Activated CD4-positive, CD25-positive, alpha-beta regulatory T cell (primary cell): ENCODE measurements at places on chromosomes 13 and 19.

DNA sequence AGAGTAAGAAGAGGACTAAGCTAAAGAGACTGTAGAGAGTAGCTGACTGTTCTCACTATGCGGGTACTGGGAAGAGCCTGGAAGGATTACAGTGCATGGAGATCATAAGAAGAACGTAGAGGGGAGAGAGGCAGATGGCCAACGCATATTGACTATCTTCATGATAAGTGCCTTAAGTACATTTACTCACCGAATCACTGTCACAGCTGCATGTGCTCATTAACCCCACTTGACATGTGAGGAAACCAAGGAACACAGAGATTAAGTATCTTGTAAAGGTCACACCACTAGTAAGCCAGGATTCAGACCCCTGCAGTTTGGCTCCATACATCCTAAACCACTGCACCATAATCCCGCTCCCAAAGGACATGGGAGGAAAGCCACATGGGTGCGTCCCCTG is 34.1 kb downstream of the SMAD9 start:
- no peak for DNase-seq

DNA sequence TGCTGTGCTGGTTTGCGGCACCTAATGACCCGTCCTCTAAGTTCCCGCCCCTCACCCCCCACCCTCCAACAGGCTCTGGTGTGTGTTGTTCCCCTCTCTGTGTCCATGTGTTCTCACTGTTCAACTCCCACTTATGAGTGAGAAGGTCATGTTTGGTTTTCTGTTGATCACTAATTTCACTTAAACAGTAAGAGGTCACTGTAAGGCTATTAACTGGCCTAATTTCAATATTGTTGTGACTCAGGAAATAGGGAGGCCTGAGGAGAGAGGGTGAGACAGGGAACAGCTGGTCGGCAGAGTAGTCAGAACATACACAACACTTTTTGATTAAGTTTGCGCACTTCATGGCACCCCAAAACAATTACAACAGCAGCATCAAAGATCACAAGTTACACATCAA is 15.6 kb downstream of the TUBGCP3 start:
- DNase-seq: no peak

- no peak for DNase-seq
These were observed 5.0 kb downstream of the WASF3 start for GRCh38 chr13:26562512-26562890.

DNA sequence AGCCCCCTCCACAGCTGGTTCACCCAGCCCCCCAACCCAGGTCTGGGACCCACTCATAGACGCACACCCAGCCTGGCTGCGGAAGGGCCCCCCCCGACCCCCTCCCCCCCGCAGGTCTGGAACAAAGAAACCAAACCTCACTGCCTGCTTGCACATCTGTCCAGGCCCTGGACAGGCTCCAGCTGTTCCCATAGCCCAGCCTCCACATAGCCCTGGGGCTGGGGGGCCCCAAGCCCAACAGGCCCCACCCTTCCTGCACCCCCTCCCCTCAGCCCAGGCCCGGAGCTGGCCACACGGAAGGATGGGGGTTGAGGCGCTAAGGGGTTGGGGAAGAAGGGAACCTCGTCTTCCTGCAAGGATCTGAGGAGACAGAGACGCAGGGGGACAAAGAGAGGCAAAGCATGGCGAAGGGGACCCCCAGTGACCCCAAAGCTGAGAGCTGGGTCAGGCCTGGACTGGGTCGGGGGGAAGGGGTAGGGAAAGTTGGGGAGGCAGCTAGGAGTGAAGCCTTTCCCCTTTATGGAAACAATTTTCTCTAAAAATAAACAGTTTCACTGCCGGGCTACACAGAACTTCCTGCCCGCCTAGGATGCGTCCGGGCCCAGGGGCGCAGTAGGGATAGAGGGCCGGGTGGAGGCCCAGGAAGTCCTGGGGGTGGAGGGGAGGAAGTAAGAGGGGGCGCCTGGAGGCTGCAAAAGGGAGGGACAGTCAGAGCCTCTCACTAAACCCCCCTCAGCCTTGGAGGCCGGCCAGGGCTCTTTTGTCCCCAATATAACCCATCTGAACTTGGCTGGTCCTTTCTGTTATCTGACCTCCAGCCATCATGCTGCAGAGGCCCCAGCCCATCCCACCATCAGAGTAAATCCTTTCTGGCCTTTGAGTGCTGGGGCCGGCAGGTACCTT is 2.4 kb downstream of the KANK2 start:
- no peak for DNase-seq

DNA sequence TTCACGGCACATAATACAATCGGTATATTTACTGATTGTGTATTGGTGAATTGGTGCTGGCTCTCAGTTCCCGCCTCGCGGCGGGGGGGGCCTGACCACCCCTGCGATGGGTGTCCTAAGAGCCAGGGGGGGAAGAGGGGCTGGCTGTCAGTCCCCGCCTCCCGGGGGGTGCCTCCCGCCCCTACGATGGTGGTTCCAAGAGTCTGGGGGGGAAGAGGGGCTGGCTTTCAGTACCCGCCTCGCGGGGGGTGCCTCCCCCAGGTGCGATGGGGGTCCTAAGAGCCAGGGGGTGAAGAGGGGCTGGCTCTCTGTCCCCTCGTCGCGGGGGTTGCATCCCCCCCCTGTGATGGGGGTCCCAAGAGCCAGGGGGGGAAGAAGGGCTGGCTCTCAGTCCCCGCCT is 2321.8 kb upstream of the PCDH20 start:
- DNase-seq: no peak

- no peak for DNase-seq
These were observed 15.2 kb upstream of the STRN4 start for GRCh38 chr19:46761418-46761831.

DNA sequence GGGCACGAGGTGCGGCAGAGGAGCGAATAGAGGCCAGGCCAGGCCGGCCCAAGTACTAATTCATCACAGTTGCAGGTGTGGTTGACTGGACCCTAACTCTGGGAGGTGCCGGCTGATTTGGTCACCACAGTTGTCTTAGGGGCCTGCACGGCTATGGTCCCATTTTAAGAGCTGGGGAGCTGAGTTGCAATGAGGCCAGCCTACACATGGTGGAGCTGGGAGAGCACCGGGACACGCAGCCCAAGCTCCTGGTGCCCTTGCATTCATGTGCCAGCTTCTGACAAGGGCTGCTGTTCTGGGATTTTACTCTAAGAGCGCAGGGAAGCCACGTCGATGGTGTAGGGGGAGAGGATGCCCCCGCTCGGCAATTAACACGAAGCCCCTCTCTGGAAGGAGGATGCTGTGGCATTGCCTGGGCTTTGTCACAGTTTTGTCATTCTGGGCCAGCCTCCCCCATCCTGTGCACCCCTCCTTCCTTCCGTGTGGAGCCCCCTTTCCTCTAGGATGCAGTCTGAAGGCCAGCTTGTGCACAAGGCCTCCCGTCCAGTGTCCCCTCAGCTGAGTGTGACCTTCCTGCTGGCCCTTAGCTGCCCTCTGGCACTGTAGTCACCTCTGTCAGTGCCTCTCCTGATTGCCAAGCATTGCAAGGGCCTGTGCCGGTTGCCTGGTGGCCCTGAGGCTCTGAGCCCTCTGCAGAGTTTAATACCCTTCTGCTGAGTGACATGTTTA is 109.4 kb upstream of the C1QTNF9B start:
- DNase-seq: no peak

- DNase-seq: no peak
These were observed 38.3 kb downstream of the ABCC4 start for GRCh38 chr13:95262837-95263384.

- no peak for DNase-seq
These were observed 22.6 kb downstream of the POLR1D start for GRCh38 chr13:27644302-27644701.

DNA sequence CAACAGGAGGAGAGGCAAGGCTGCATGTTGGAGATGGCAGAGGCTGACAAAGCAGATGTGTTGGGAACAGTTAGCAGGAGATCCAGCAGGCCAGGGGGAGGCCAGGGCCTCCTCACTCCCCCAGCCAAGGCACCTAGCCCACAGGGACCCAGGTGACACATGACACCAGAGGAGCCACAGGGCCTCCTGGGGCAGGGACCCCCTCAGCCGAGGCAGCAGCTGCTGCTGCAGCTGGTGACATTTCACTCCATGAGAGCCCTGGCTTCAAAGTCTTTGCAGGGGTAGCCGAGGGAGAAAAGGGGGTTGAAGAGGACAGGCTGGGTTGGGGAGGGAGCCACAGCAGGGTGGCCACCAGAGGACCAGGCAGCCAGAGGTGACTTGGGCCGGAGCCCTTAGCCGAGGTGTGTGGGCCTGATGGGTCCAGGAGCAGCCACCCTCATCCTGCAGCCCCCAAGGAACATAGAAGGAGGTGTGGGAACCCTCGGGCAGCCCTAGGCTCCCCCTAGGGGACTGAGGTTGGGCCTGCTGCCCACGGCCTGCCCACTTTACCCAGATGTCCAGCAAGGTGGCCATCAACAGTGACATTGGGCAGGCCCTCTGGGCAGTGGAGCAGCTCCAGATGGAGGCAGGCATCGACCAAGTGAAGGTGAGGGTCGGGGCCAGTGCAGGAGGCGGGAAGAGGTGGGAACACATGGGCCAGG is at the start of gene GNG14:
Gene GNG14, plus strand, starts transcription at position 503 of the 701 bp plus-strand sequence. Its CDS starts 51 bp downstream, at position 554.
- DNase-seq: no peak

DNA sequence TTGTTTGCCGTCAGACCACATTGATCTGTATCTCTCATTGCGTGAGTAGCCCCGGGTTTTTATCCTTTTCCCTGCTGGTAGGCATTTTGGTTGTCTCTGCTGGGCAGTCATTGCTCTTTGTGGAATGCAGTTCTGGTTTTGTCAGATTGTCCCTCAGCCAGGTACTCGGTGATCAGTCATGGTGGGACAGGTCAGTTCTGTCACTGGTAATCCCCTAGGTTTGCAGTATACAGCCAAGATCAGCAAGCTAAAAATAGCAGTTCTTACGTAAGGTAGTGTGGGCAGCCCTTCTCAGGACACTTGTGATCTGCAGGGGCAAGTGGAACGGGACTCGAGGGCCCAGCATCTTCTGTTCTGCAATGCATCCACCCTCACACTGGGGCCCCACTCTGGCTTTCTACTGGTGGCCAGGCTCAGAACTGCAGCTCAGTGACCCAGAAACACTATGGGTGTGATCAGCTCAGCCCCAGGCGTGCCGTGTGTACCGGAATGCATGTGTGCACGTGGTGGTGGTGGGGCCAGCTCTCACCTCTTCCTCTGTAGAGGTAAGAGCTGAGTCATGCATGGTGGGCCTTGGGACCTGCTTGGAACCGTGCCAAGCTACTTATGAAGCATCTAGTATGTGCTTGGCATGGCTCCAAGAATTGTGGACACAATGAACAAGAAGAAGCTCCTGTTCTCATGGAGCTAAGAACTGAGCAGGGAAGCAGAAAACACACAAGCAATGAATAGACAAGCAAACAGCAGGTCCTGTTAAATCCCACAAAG is 6.3 kb downstream of the PLEKHF1 start:
- peak; percentile 80 for DNase-seq

GRCh38 chr19:11698231-11698630 is 40.5 kb downstream of the ZNF823 start:
- no peak for DNase-seq

DNA sequence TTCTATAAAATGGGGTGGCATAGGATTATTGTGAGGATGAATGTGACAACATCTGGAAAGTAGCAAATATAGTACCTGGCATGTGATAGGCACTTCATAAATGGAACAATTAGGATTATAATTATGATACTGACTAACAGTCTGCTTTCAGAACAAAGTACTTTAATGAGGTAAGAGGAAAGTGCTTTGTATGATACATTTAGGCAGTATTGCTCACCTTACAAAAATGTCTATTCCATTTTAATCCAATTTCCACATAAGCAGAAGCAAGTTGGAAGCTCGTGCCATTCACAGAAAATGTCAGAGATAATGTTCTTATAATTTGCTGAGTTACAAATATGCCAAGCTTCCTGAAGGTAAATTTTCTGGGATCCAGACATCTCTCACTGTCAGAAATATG is 16.9 kb upstream of the HTR2A start:
- no peak for DNase-seq

DNA sequence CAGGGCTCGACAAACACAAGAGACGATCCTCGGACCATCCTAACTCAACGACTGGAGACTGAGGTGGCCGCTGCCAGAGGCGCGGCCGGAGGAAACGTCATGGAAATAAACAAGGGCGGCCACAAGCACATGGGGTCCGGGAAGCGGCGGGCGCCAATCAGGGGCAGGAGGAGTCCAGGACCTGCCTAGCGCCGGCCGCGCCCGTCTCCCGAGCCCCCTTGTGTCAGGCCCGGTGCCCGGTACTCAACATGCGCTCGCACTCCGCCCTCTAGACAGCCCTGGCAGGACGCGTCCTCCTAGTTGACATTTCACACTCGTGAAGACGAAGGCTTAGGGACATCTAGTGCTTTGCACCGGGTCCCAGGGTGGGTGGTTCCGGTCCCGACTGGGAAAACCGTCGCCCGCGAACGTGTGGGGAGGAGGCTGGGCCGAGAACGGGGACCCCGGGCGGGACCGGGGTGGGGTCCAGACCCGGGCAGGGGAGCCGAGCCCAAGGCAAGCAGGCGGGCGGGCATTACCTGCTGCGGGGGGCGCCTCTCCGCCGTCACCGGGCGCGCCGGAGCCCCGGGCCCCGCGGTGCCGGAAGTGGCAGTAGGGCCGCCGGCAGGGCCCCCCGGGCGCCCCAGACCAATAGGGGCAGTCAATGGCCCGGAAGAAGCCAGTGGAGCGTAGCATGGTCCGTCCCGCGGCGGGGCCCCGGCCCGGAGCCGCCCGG is 442 bp downstream of the REXO1 start:
- DNase-seq: no peak

- DNase-seq: no peak
These were observed 1558.2 kb upstream of the PCDH20 start for GRCh38 chr13:62973804-62974203.

GRCh38 chr19:2235381-2236063 is 607 bp downstream of the PLEKHJ1 start:
- no peak for DNase-seq

- no peak for DNase-seq
These were observed 28.1 kb upstream of the MPHOSPH8 start for GRCh38 chr13:19605161-19605955.

GRCh38 chr13:86945584-86945983 is 725.6 kb upstream of the SLITRK5 start:
- no peak for DNase-seq

- DNase-seq: no peak
These were observed 1.1 kb upstream of the KCTD15 start for GRCh38 chr19:33795370-33796163.

GRCh38 chr19:7654401-7654800 is 14.4 kb upstream of the RETN start:
- DNase-seq: no peak

GRCh38 chr13:66345971-66346370 is 884.2 kb downstream of the PCDH9 start:
- no peak for DNase-seq

DNA sequence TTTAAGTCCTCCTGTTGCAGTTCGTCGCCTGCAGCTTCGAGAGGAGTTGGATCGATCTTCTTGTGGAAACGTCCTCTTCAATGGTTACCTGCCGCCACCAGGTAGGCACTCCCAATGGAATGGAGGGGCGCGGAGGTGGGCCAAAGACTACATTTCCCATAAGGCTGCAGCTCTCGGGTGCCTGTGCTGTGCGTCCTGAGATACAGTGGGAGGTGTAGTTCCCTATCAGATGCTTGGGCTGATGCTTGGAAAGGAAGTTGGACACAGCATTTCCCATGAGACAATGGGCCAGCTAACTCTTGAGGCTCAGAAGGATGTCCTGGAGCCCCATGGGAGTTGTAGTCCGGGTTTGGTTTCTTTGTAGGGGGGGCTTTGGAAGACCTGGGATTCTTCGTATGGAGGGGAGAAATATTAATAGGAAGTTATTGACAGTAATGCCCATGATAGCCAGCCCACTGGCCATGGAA is 1.8 kb downstream of the SHKBP1 start:
- no peak for DNase-seq
